ENCODE measurements at places on chromosomes 12 and 14. TPM values are rescaled to one million over a fixed set of nuclear protein-coding genes. Genes with fewer than 3 reads are reported as not detected.

SLC5A8 gene
- not detected for total RNA-seq

IL23A gene
- 3.5 TPM for total RNA-seq

RPAP3 gene
- 41.6 TPM for total RNA-seq

RAD51AP1 gene
- total RNA-seq, result 44.6 TPM

ACACB gene
- 14.8 TPM for total RNA-seq

OTX2 gene
- not detected for total RNA-seq

MORN3 gene
- total RNA-seq, result 0.26 TPM

SOAT2 gene
- total RNA-seq, result 13.3 TPM

INSM2 gene
- not detected for total RNA-seq

ADCY4 gene
- total RNA-seq, result 4.7 TPM

PDZRN4 gene
- total RNA-seq, result not detected

RND1 gene
- total RNA-seq, result 2.5 TPM

C12orf54 gene
- not detected for total RNA-seq

All from activated CD8-positive, alpha-beta T cell treated with anti-CD3 and anti-CD28 coated beads, Interleukin-2, amount 10 ng/mL, durations not matched to agents 7 days and 5 days (primary cell).